Cortex of kidney (tissue), 1 donor: ENCODE measurements at places on chromosomes 1 and 21.

DNA sequence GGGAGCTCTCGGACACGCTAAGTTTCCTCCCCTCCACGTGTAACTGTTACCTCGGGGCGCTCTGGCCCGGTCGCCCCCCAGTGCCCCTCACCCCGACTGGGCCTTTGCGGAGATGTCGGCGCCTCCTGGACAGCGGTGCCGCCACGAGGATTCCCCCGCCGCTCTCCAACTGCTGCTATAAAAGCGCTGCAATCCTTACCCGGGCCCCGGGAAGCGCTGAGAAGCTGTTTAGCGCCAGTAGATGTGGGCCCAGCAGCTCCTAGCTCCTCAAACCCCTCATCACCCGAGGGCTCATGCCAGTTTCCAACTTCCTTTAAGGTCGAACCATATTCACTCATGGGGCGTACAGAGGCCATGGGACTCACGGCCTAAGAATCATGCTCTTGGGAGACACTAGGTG, 361 bp upstream of the LMX1A start:
- no peak for DNase-seq

GRCh38 chr21:26920055-26920454, 46.8 kb downstream of the ADAMTS5 start:
- DNase-seq: no peak

- DNase-seq: no peak
Measured at GRCh38 chr1:6012529-6013318, 20.5 kb upstream of the NPHP4 start.

- DNase-seq: no peak
Measured at GRCh38 chr1:17586172-17586964, 46.9 kb downstream of the ARHGEF10L start.

DNA sequence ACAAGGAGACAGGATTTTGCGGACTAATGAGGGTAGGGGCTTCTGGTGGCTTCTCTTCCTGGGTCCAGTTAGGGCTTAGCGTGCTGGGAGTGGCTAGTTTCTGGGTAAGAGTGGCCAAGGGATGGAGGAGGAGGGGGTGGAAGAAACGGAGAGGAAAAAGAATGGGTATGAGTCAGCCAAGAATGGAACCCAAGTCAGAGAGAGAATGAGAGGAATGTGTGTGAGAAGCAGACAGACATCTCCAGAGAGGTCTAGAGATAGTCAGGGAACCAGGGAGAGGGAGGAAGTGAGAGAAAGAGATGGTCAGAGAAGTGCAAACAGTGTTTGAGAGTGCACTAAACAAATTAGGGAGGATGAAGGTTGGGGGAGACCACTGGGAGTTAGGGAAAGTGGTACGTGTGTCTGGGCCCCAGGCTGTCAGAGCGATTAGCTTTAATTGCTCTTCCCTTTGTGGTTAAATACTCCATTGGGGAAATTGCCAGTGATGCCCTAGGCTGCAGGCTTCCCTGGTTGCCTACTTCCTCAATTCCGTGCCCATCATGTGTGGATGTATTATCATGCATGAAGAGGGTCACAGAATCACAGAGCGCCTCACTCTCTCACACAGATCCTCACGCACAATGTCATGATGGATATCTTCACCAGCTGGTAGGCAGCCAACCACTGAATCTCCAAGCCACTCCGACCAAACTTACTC, 1.4 kb downstream of the PEA15 start:
- DNase-seq: no peak

DNA sequence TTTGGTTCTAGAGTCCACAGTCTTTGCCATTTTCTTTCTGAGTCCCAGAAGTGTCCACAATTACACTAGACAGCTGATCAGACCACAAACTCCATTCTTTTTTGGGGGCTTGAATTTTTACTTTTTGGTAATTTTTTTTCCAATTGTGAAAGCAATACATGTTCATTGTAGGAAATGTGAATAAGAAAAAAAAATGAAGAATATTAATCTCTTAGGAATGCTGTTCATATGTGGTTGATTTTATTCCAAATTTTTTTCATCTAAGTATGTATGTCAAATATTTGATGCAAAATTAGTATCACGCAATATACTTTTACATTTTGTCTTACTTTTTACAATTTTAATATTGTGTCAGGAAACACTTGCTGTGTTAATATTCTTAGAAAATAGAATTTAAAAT, 76.4 kb upstream of the ETS2 start:
- no peak for DNase-seq

GRCh38 chr1:186518395-186518794, 57.5 kb upstream of the PDC start:
- DNase-seq: no peak

DNA sequence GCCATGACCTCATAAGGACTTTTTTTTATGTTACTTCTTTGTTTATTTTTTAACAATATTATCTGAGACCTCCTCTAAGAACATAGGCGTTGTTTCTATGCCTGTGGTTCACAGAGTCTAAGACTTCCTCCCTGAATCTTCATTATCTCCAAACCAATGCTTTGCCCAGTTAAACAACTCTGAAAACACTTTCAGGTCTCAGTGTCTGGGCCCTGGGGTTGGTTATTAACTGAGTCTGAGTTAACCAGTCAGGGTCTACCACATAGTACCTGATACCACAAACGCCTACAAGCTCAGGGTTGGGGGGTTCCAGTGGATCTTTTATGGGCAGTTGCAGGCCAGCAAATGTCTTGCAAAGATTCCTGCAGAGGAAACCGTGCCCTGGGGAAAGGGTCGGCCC, 138.2 kb downstream of the AJAP1 start:
- DNase-seq: no peak

- DNase-seq: no peak
Measured at GRCh38 chr1:162360237-162360873, 16.3 kb downstream of the SPATA46 start.

GRCh38 chr21:34335316-34335715, 28.5 kb upstream of the KCNE2 start:
- no peak for DNase-seq

GRCh38 chr1:65872301-65872700, 79.6 kb downstream of the PDE4B start:
- DNase-seq: no peak
